ENCODE measurements at places on chromosomes 16 and 17. TPM values are rescaled to one million over a fixed set of nuclear protein-coding genes. Genes with fewer than 3 reads are reported as not detected.

- DNase-seq = no peak
Measured at GRCh38 chr17:41535764-41536481, 7.8 kb upstream of the KRT19 start.

DNA sequence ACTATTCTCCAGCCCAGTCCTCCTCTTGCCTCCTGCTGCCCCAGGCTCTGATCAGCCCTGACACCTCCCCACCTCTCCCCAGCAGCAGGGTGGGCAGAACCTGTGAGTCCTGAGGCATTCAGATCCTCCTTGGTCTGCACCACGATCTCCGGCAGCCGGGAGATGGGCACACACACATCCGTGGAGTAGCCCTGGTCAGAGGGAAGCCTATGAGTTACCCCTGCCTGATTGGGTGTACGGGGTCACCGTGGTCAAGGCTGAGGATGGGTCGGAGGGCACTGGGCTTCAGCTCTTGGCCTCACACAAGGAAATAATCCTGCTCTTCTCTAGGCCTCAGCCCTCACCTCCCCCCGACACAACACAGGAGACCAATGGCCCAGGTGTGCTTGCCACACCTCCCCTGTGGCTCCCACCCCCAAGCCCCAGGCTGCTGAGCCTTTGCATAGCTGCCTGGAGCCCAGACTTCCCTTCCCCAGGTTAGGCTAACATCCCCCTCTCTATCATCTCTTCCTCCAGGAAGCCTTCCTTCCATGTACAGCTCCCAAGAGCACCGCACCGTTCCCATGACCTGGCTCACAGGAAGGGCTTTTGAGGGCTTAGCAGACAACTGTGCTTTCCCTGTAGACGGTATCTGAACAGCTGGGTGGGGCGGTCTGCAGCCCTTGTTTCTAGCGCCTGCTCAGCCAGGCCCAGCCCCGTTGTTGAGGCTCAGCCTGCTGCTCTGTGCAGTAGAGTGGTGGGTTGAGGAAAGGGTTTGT, 3.7 kb downstream of the LDHD start:
- DNase-seq = no peak

- no peak for DNase-seq
Measured at GRCh38 chr16:49277766-49278566, 3.7 kb downstream of the CBLN1 start.

GRCh38 chr17:49063652-49064051, 66.5 kb downstream of the IGF2BP1 start:
- no peak for DNase-seq

- no peak for DNase-seq
Measured at GRCh38 chr17:5033352-5034015, 1.7 kb downstream of the SLC52A1 start.

- no peak for DNase-seq
Measured at GRCh38 chr17:43020030-43020621, 2.1 kb downstream of the VAT1 start.

- DNase-seq = peak; percentile 77
Measured at GRCh38 chr16:79651363-79651762, 50.8 kb upstream of the MAF start.

DNA sequence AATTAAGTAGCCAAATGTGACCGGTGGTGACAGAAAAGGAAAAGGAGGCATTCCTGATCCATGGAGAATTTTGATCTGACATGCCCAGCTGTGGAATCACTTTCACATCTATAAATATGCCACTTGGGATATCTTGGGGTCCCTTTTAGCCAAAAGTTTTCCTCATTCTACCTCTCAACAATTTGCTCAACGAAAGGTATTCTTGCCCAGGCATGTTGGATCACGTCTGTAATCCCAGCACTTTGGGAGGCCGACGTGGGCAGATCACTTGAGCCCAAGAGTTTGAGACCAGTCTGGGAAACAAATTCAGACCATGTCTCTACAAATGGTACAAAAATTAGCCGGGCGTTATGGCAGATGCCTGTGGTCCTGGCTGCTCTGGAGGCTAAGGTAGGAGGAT, 24.3 kb downstream of the LITAF start:
- no peak for DNase-seq

GRCh38 chr17:12605222-12605621, 60.5 kb upstream of the MYOCD start:
- DNase-seq = no peak

DNA sequence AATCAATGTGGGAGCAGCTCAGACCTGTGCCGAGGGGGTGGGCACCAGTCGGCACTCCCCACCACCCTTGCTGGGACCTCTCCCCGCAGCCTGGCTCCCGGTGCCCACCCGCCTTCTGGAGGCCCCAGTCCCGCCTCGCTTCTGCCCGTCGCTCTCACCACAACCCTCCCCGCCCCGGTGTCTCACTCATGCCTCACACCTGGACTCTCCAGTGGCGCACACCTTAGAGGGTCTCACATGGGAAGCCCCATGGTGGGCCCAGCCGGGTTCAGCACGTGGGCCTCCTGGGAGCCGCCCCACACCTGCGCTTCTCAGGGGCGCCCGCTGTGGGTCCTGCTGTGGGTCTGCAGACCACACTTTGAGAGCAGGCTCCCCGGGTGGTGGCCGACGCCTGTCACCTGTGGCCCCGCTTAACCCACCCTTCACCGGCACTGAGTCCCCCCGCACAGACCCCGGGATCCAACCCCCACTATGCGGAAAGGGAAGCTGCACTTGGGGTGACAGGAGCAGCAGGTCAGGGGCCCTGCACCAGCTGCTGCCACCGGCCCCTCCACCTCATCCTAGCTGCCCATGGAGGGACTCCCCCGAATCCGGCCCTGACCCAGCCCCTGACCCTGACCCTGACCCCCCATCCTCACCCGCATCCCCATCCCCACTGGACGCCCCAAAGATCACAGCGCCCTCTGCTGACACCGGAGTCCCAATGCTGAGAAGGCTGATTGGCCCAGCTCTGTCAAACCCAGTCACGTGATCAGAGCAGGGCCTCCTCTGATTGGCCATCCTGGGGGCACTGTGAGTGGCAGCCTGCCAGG, 27.4 kb upstream of the SLC38A10 start:
- DNase-seq = no peak

GRCh38 chr17:29643817-29644160, 21.1 kb upstream of the CORO6 start:
- DNase-seq = no peak

GRCh38 chr16:85708338-85708737, 19.6 kb upstream of the GINS2 start:
- no peak for DNase-seq

DNA sequence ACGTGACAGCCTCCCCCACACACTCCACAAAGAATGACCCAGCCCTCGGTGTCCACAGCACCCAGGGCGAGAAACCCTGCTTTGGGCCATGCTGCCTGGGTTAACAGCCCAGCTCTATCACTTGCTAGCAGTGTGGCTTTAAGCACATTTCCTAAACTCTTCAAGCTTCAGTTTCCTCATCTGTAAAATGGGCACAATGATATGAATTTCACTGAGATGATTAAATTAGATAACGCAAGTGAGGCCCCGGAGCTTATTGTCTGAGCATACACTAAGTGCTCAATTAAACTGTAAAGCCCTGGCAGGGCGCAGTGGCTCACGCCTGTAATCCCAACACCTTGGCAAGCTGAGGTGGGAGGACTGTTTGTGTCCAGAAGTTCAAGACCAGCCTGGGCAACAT, 79.4 kb downstream of the LITAF start:
- no peak for DNase-seq

DNA sequence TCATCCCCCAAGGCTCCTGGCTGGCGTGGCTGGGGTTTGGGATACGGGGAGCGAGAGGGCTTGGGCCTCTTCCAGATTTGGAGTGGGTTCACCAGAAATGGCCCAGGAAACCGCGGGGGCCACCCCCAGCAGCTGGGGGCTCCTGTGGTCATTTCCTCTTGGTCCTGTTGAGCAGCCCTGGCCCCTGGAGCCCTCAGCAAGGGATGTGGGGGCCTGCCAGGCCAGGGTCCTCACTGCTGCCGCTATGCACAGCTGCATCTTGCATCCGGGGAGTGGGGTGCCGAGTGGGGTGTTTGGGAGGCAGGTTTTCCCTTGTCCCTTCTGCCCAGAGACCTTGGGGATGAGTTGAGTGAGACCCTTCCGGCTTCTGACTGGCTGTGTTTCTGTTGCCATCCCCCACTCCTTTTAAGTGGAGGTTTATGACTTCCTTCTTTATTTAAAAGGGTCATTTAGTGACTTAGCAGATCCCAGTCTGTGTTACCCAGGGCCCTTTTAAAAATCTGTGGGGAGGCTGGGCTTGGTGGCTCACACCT, 319.8 kb downstream of the SEC14L1 start:
- peak; percentile 61 for DNase-seq

GRCh38 chr16:8826278-8826879, 28.7 kb downstream of the PMM2 start:
- no peak for DNase-seq

GRCh38 chr17:55330344-55330933, 65.7 kb downstream of the HLF start:
- no peak for DNase-seq

DNA sequence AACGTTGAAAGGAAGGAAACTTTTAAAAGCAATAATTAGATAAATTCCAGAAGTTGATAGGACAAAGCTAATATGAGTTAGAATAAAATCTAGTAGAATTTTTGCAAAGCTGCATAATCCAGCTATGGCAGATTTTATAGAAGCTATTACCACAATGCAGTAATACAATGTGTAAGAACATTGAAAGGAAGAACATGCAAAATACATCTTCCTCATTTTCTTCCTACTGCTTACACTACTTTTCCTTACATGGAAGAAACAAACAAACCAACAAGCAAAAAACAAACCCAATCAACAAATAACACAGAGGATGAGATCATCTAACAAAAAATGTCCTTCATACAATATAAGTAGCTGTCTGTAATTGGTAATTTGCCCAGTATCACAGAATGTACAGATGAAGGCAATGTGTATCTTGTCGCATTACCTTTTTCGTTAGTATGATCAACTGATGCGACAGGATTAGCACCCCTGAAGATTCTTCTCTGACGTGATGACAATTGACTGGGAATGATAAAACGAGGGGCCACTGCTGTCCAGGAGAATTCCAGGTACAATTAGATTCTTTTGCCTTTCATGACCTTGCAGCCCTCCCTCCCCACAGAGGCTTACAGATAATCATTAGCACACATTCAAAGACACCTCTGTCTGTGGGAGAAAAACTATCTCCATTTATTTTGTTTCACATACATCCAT, 21.2 kb upstream of the LRRC37A start:
- DNase-seq = no peak

GRCh38 chr17:7707446-7707845, 2.4 kb downstream of the EFNB3 start:
- DNase-seq = no peak

GRCh38 chr16:53545433-53545832, 42.4 kb upstream of the AKTIP start:
- DNase-seq = no peak

- no peak for DNase-seq
Measured at GRCh38 chr17:79361873-79362771, 248.7 kb downstream of the RBFOX3 start.

DNA sequence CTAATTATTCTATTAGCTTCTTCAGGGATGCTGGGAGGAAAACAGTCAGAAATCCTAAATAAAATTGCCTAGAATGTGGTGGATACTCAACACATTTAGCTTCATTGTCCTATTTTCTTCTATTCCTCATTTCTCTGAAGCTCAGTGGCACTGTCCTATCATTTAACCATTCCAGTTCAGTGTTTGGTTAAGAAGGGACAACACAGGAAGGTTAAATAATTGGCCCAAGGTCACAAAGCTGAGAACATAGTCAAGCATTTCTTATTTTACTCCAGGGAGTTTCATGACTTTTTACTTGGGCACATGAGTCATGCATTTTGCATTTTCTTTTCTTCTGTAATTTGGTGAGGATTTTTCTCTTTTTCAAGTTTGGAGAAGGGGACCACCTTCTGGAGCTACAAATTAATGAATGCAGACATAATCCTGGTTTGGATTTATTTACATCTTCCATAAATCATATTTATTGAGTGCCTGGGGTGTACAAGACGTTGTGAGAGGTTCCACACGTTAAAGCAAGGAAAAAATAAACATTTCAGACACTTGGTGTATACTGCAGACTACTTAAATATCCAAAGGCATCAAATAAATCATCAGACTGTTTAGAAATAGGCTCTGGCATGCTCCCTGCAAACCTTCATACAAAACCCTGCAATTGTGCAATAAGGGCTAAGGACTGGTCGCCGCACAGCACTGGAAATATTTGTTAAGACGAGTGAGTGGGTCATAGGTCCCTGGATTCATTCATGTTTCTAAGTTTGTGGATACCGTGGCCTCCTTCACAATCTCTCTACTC, 263.9 kb downstream of the MAF start:
- DNase-seq = no peak

DNA sequence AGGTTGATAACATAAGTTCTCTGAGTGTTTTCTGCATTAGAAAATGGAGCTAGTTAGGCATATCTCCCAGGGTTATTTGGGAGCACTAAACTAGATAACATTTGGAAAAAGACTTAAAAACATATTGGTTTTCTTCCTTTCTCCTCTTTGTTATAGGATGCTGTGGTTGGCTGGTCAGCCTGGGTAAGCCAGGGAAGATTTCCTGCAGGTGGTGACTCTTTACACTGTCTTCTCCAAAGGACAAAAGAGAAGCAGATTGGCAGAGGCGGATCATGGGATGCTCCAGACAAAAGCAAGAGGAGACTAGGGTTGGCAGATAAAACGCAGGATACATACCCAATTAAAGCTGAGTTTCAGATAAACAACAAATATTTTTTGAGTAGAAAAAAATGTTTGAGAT, 6.2 kb upstream of the CRYBA1 start:
- no peak for DNase-seq

GRCh38 chr16:30723725-30724355, 24.4 kb upstream of the PHKG2 start:
- DNase-seq = no peak

DNA sequence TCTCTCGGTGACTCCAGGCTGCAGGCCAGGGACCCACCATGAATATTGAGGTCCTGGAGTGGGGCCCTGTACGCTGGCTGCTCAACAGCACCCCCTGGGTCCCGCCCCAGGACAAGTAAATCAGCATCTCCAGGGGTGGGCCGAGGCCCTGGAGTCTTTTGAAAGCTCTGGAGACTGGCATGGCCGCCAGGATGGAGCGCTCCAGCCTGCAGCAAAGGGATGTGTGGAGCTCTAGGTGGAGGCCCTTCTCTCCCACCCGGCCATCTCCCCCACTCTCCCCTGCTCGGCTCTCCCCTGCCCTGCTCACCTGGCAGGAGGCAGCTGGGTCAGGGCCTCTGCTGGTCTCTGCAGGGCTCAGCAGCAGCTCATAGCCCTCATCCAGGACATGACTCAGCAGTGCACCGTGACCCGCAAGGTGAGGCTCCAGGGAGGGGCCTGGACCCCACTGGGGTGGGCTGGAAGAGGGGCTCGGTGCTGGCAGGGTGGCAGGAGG, 16.6 kb downstream of the SGSH start:
- DNase-seq = no peak

- DNase-seq = no peak
Measured at GRCh38 chr17:82910041-82910481, 70.2 kb upstream of the ZNF750 start.

The SMYD4 gene
- total RNA-seq = 17.7 TPM

The LHX1 gene
- total RNA-seq = not detected

The NUDT21 gene
- 91.3 TPM for total RNA-seq

The PAFAH1B1 gene
- 160 TPM for total RNA-seq

The IST1 gene
- 189 TPM for total RNA-seq

The STH gene
- total RNA-seq = not detected

The RAB11FIP4 gene
- 7.6 TPM for total RNA-seq

The KREMEN2 gene
- not detected for total RNA-seq

The ACSM2A gene
- not detected for total RNA-seq

The CX3CL1 gene
- 21.3 TPM for total RNA-seq

Data from sciatic nerve (tissue), 2 donors.